ENCODE measurements at places on chromosomes 11 and 22.

DNA sequence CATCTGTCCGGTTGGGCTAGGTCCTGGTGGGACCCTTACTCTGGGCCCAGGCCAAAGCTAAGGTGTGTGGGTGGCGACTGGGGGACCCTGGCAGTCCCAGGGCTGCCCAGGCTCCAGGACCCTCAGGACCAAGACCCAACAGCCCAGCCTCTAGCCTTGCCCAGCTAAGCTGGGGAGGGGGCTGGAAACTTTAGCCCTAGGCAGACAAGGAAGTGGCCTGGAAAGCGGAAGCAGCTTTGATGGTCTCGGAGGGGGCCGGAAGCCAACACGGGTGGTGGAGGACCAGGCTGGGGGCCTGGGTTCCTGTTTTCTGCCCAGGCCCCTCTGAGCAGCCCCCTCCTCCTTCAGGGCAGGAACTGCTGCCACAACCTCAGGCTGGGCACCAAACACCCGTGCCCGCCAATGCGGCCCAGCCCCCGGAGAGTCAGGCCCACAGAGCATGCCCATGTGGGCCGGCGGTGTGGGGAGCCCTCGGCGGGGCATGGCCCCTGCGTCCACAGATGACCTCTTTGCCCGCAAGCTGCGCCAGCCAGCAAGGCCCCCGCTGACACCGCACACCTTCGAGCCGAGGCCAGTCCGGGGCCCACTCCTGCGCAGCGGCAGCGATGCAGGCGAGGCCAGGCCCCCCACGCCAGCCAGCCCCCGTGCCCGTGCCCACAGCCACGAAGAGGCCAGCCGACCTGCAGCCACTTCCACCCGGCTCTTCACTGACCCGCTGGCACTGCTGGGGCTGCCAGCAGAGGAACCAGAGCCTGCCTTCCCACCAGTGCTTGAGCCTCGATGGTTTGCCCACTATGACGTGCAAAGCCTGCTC is 2.8 kb downstream of the SIPA1 start:
- peak; percentile 81 for DNase-seq

- no peak for DNase-seq
Measured at GRCh38 chr11:46296528-46297448, 19.3 kb downstream of the CREB3L1 start.

GRCh38 chr11:66904981-66905521 is 48.2 kb downstream of the LRFN4 start:
- no peak for DNase-seq

GRCh38 chr22:36341640-36342041 is 46.1 kb downstream of the MYH9 start:
- DNase-seq = no peak

DNA sequence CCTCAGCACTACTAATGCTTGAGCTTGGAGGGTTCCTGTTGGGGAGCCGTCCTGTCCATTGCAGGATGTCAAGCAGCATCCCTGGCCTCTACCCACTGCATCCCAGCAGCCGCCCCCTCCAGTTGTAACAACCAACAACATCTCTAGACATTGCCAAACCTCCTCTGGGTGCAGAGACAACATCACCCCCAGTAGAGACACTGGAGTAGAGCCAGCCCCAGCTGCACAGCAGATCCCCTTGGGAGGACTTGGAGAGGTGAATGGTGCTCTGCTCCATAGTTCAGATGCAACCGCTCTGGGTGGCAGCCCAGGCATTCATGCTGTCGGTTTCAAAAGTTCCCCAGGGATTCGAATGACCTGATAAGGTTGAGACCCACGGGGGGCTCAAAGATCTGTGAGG is 259.0 kb downstream of the MN1 start:
- no peak for DNase-seq

DNA sequence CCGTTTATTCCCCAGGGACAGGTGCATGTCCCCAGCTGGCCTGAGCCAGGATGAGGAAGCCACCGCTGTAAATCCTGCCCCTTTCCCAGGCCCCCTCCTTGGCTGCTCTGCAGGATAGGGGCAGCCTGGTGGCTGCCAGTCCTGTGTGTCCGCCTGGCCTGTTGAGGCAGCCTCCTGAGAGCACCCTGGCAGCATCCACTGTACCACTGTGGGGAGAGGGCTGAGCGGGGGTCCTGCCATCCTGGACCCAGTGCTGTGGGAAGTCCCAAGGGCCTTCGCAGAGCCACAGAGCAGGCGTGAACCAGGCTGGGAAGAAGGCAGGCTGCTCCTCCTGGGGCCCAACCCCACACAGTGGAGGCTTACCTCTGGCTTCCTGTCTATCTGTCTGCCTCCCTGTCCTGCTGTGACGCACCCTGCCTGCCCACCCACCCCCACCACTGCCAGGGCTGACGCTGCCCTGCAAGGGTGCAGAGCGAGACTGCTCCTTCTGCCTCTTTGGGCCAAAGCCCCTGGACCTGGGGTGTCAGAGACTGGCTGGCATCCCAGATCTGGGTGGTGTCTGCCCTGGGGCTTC is 8.4 kb downstream of the KCTD17 start:
- DNase-seq = no peak

DNA sequence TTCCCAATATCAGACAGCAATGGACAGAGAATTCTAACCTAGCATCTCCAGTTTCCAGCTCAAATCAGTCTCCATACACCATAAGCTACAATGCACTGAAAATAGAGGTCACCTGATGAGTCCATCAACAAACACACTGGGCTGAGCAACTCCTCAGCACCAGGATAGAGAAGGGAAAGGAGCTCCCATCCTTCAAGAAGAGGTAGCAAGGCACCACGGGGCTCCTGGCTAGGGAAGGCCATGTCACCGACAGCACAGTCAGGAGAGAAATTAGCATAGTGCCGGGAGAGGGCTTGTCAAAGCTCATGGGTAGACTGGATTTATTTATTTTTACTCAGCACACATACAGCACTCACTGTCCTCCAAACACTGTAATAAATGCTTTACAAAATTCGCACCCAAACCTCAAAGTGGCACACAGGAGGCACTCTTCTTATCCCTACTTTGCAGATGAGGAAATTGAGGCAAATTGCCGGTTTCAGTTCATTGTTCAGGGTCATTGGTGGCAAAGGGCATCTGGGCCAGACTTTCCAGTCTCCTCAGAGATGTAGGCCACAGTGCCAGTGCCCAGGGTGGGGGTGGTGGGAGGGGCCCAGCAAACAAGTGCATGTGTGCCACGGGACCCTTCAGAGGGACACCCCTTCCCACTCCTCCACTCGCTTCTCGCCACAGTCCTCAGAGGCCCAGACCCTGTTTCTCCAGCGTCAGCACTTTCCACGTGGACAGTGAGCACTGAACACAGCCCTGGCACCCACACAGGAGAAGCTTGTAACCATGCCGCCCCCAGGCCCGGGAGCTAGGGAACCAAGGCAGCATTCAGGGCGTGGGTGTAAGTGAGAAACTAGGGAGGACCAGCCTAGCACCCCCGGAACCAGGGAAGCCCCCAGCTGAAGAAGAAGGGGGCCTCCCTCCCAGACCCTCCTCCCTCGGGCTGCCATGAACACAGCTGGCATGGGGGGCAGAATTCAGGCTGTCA is 1417.4 kb downstream of the TBC1D22A start:
- no peak for DNase-seq

- no peak for DNase-seq
Measured at GRCh38 chr11:8287297-8287696, 23.6 kb upstream of the LMO1 start.

DNA sequence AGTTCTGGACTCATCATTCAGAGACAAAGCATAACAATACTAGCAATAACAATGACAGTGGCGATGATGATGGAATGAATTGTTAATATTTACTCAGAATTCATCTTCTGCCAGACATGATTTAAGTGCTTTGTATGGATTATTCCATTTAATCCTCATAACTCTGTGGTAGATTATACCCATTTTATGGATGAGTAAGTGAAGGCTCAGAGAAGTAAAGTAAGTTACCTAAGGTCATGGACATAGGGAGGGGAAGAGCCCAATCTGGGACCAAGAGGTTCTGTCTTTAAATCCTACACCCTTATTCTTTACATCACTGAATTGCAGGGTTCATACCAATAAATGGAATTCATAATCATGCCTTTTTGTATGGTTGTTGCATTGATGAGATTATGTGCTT is 72.7 kb downstream of the MYO18B start:
- no peak for DNase-seq

- DNase-seq = no peak
Measured at GRCh38 chr11:105401269-105401809, 208.5 kb upstream of the GRIA4 start.

GRCh38 chr11:70545610-70545912 is 147.2 kb downstream of the CTTN start:
- DNase-seq = no peak

Measured in OCI-LY7 (cell line).